Activated CD8-positive, alpha-beta memory T cell treated with anti-CD3 and anti-CD28 coated beads for 4 hours (primary cell): ENCODE measurements at places on chromosomes 12 and 14.

DNA sequence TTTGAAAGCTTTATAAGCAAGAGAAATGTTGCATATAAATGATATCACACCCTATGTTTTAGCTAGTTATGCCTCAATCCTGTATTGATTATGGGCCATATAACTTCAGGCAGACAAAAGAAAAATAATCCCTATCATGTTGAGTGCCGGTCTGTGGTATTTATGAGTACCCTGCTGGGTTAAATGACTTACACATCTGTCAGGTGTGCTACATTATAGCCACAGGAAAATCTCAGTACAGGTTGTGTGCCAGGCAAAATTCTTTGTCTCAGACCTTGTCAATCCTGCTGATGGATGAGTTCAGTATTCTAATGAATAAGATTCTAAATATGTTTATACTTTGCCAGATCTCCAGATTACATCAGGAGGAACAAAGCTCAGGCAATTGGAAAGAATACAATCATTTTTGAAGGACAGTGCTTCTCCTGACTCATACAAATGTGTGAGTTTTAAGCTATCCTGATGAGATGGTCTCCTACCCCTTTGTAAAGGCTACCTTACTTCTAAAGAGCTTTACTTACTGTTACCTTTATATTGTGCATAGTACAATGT, 109.8 kb upstream of the FOXG1 start:
- no peak for DNase-seq

DNA sequence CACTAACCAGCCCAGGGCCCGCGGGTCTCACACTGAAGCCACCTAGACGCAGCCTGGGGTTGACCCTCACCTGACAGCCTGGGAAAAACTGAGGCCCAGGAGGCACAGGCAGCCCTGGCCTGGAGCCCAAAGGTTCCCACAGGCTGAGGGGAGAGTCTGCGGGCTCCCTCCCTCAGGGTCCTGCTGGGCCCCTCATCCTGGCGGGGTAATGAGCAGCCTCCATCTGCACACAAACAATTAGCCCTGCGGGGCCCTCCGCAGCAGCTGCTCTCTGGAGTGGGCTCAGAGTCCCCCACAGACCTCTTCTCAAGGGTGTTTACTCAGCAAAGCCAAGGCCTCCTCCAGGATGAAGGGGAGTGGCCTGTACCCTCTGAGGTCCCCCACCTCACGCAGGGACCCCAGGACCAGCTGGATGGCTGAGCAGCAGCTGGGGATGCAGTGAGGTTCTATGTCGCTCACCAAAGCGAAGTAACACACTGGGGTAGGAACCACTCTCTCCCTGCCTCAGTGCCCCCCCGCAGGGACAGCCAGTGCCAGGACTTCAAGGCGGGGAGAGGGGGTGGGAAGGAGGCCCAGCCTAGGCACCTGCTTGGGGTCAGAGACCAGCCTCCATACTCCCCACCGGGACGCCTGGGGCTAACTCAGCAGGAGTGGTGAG, 7.3 kb downstream of the AKT1 start:
- DNase-seq = no peak

DNA sequence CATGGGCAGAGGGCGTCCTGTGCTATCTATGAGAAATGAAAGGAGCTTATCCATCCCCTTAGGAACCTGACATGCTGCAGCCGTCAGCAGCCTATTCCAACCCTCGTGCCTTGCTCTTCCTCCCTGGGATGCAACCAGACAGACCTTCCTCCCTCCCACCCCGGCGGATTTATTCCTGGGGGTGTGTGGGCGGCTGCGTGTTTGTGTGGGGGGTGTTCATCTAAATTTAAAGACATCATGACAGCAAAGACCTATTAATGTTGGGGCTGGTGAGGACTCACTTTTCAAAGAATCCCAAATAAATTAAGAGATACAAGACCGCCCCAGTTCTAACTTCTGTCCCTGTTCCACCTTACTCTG, 52.0 kb downstream of the WSCD2 start:
- no peak for DNase-seq

- no peak for DNase-seq
Observed at GRCh38 chr12:131950182-131950913, 606 bp downstream of the EP400 start.

DNA sequence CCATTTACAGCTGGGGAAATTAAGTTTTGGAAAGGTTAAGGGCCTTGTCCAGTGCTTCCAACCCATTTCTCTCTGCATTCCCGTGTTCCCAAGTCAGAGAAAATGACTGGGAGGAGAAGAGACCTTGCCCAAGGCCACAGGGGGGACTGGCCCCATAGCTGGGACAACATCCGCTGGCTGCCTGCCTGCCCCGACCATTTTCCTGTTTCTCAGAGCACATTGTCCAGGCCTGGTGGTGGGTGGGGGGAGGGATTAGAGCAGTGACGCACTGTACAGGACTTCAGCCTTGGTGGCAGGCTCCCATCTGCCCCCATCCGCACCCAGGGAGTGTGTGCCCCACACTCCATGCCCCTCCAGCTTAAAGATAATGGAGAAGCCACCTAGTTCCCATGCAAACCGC, 27.7 kb downstream of the DIO3 start:
- no peak for DNase-seq

GRCh38 chr12:128387811-128388422, 120.9 kb downstream of the TMEM132C start:
- no peak for DNase-seq
